Fibroblast of villous mesenchyme (primary cell): ENCODE measurements at places on chromosomes 16 and 17.
A peak's percentile ranks its signal among the peaks of the same experiment; 100 is the strongest.

- no peak for DNase-seq
Observed at GRCh38 chr17:31538080-31538762, 146.7 kb downstream of the RAB11FIP4 start.

DNA sequence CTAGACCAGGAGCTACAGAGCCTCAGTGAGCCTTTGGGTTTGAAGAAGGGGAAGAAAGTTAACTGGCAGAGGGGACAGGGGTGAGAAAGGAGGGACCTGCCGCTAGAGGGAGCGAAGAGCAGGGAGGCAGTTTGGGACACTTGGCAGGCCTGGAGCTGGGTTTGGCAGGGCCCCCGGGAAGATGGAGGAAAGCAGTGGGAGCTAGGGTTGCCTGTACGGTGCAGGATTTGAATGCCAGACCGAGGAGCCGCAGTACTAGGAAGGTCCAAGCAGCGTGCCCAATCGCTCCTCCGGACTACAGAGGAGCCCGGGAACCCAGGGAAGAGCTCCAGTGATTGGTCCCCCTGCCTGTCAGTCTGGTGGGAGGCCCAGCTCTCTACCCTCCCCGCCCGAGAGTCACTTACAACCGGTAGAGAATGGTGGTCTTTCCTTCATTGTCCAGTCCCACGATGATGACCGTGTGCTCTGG lies 1.3 kb downstream of the ARL5C start:
- peak; percentile 84 for DNase-seq

DNA sequence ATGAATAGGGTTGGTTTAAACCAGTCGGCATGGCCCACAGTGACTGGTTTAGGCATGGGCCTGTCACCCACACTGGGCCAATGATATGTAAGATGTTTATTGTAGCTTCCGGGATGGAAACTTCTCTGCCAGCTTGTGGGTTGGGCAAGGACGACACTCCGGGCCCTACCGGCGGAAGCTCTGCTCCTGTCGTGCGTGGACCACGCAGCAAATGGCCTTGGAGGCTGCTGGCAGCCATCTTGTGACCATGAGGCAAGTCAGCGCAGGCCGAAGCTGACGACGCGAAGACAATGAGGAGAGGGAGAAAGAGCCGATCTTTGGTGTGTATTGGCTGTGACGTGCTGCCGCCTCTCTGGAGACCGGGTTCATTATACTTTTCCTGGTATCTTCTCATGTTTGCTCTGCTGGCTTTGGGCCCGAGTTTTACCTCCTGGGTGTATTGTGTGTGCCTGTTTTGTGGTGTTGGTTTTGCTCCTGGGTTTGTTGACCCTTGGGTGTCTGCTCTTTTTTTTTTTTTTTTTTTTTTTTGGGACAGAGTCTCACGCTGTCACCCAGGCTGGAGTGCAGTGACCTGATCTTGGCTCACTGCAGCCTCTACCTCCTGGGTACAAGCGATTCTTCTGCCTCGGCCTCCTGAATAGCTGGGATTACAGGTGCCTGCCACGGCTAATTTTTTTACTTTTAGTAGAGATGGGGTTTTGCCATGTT lies 15.4 kb downstream of the SLC25A10 start:
- DNase-seq: no peak

- no peak for DNase-seq
Observed at GRCh38 chr17:64938290-64938689, 19.0 kb upstream of the LRRC37A3 start.

DNA sequence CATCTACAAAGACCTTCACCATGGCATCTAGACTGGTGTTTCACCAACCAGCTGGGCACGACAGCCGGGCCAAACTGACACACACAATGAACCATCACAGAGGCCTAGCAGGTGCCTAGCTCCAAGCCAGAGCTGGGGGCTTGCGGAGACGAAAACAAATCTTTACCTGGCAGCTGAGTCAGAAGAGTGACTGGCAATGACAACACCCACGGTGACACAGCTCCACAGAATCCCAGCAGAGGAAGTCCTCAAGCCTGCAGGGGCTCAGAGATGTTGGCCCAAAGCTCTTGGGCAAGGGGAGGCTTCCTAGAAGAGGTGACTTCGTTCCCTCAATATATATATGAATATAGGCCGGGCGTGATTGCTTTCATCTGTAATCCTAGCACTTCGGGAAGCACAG lies 5.1 kb downstream of the MMP25 start:
- DNase-seq: no peak

- DNase-seq: no peak
Observed at GRCh38 chr16:68251832-68252231, 6.7 kb downstream of the PLA2G15 start.

GRCh38 chr17:47862621-47863440 lies 11.9 kb upstream of the SP6 start:
- no peak for DNase-seq

DNA sequence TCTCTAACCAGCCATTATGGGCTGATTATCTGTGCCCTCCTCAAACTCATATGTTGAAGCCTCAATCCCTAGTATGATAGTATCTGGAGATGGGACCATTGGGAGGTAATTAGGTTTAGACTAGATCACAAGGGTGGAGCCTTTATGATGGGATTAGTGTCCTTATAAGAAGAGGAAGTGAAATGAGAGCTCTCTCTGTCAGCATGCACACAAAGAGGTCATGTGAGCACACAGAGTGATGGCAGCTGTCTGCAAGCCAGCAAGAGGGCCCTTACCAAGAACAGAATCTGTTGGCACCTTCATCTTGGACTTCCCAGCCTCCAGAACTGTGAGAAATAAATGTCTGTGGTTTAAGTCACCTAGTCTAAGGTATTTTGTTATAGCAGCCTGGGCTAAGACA lies 101.9 kb downstream of the PCTP start:
- DNase-seq: no peak

GRCh38 chr16:79621027-79621426 lies 20.5 kb upstream of the MAF start:
- no peak for DNase-seq

- no peak for DNase-seq
Observed at GRCh38 chr17:78211032-78211431, 3.0 kb upstream of the BIRC5 start.

DNA sequence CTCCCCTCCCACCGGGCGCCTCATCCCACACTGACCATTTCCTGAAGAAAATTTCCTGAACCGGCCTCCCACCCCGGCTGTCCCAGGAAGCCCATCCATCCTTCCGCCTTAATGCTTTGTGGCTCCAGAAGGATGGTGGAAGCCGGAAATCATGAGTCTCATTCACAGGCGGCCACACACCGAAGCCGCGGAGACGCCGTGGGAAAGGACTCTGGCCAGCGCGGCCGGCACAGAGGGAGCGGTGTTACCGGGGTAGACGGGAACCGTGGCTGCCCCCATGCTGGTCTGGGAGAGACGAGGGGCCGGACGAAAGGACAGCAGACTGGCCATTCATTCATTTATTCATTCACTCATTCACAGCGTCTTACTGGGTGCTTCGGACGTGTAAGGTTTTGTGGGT lies 326.8 kb downstream of the SEC14L1 start:
- peak; percentile 56 for DNase-seq

- DNase-seq: peak; percentile 91
Observed at GRCh38 chr17:63406689-63407330, 39.3 kb downstream of the CYB561 start.

DNA sequence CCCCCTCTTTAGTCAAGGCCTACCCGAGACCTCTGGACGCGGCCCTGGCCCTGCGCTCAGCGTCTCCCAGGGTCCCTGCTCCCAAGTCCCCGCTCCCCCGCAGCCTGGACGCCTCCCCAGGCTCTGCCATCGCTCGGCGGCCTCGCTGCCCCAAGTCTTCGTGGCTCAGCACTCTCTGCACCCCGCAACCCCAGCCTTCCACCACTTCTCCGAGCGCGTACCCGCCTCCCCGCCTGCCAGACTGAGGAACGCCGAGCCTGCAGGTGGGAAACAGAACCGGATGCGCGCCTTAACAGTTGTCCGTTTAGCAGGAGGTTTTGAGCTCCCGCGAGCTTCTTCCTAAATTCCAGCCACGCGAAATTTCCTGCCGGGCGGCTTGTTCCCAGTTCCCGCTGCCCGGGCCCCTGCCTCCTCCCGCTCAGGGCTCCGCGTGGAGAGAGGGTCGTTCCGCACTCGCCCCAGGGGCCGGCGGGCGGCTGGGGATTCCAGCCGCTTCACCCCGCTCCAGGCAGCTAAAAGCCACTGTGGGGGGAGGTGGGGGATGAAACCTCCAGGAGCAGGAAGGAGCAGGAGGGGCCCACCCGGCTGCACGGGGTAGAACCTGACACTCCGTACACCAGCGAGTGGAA lies 87.7 kb downstream of the KCNJ12 start:
- DNase-seq: peak; percentile 5

GRCh38 chr16:88872650-88873331 lies 6.3 kb upstream of the PABPN1L start:
- DNase-seq: no peak

- DNase-seq: no peak
Observed at GRCh38 chr16:49456763-49457162, 83.2 kb downstream of the C16orf78 start.

DNA sequence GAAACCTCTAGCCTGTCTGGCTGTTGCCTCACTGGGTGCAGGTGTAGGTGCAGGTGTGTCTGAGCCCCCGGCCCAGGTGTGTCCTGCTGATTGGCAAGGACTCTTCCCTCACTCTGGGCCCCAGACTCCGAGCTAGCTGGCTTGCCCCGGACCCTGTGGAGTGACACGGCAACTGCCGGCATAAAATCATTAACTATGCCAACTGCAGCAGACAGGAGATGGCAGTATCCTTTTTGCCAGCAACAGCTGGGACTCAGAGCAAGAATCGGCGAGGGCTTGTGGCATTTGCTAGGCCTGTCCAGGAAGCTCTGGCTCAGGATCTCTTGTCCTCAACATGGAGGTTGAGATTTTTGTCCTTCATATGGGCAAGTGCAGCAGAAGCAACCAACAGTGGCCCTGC lies 20.8 kb downstream of the CIAPIN1 start:
- no peak for DNase-seq

DNA sequence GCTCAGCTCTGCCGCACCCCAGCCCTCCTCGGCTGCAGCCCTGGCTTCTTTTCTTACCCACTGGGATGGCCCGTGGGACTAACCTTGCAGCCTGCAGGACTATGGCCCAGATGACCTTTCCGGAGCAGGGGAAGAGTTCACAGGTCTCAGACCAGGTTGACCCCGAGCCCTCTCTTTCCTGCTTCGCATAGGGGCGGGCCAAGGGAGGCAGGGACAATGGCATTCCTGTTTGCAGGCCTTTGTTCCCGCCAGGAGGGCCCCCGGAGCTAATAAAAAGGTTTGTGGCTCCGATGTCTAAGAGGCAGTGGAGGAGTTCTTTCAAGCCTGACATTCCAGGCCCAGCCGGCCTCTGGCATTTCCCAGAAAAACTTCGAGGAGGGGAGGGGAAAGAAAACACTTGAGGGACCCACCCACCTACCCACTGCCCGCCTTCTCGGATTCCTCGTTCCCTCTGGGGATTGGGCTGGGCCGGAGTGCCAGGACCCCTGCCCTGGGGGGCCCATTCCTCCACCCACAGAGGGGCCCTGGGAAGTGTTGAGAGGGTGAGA lies 5.8 kb upstream of the SOCS3 start:
- DNase-seq: peak; percentile 72

GRCh38 chr17:6870841-6871240 lies 39.3 kb upstream of the TEKT1 start:
- DNase-seq: peak; percentile 1

DNA sequence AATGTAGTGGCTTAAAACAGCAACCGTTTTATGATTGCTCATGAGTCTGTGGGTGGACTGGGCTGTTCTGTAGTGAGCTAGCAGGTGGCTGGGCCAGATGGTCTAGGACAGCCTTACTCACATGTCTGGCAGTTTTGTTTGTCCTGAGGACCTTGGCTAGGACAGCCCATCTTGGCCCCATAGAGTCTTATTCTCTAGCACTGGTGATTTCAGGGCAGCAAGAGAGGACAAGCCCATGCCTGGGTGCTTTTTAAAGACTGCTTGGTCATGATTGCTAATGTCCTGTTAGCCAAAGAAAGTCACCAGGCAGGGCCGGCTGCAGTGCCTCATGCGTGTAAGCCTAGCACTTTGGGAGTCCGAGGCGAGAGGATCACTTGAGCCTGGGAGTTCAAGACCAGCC lies 139.8 kb downstream of the KATNIP start:
- DNase-seq: no peak

DNA sequence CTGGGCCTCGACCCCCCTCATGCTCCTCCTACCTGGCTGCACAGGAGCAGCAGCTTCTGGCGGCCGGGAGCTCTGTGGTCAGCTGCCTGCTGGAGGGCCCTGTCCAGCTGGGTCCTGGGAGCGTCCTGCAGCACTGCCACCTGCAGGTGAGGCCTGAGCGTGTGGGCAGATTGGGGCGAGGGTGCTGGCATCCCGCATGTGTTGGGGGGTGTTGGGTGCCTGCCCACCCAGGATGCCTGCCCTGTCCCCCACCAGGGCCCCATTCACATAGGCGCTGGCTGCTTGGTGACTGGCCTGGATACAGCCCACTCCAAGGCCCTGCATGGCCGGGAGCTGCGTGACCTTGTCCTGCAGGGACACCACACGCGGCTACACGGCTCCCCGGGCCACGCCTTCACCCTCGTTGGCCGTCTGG lies 16.5 kb downstream of the FCSK start:
- peak; percentile 39 for DNase-seq

DNA sequence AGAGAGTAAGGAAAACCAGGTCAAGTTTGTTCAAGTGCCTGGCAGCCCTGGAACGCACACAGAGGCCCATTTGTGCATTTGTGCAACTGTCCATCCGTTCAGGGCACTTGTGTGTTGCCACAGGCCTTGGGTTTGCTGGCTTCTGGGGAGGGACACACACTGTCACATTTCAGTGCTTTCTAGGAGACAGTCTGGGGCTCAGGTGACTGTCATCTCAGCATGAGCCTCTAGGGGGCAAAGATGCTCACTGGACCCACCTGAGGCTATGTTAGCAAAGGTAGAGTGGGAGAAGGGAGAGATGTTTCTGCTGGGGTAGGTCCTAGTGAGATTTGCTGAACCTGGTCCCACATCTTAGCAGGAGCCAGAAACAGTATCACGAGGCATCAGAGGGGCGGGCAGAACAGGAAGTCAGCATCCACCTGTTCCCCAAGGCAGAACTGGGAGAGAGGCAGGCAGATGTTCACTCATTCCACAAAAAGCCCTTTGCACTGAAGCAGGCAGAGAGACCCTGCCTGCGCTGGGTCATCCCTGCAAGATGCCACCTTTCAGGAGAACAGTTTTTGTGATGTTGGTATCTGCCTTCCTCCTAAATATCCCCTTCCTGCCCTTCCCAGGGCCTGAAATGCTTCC lies 48.5 kb downstream of the RAI1 start:
- DNase-seq: no peak
